Activated CD4-positive, CD25-positive, alpha-beta regulatory T cell treated with anti-CD3 and anti-CD28 coated beads, Interleukin-2, amount 50 U/mL, for 24 hours (primary cell): ENCODE measurements at places on chromosomes 2 and 18.
A peak's percentile ranks its signal among the peaks of the same experiment; 100 is the strongest.

DNA sequence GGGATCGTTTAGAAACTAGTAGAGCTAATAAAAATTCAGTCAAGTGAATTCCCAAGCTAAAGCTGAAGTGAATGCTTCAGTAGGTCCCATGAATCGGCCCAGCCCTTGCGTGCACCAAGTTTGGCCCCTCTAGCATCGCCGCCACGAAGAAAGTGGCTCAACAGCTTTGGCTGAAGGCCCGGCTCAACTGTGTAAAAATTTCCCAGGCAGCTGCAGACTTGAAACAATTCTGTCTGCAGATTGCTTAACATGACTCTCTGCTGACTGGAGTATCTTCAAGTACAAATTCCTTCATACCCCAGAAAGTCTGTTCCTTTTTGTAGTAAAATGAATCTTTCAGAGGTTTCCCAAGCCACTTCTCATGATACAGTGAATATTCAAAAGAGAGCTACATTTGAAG lies 32.7 kb downstream of the ALMS1 start:
- no peak for ATAC-seq

GRCh38 chr18:51007790-51008139 lies 22.2 kb upstream of the SMAD4 start:
- ATAC-seq, result no peak

DNA sequence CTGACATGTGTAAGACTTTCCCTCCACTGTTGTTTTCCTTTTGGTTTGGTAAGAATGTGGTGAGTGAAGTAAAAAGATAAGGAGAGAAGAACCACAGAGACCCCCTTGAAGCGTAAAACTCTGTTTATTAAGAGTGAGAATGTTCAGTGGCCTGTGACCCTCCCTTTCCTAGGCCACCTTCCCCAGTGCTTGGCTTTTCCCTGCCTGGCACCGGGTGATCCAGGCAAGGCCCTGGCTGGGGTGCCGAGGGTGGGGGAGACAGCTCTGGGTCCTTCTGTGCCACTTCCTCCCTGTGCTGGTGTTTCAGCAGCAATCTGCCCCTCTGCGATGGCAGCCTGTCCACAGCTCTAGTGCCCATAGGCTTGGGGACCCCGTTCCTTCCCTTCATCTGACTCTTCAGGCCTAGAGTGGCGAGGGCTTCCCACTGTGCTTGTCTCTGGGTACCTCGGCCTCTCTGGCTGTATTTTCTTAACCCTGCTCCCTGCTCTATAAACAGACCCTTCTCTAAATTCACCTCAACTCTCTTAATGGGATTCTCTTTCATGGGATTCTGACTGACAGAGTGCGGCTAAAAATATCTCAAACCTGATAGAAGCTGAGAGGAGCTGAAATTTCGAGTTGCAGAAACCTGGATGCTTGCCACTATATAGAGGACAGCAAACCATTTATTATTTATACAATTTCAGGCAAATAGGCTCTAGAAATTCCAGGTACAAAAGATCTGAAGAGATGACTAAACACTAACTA lies 461.0 kb downstream of the DLGAP1 start:
- no peak for ATAC-seq

GRCh38 chr2:219253753-219254589 lies at the start of gene TUBA4A:
Gene TUBA4A, minus strand, starts transcription at chr2:219253918. Its CDS starts 60 bp downstream, at chr2:219253858.
- ATAC-seq, result peak; percentile 73

GRCh38 chr2:145644820-145645302 lies 1124.9 kb upstream of the ZEB2 start:
- no peak for ATAC-seq

GRCh38 chr2:85112906-85113625 lies 20.1 kb upstream of the TCF7L1 start:
- ATAC-seq, result no peak

GRCh38 chr2:85684806-85685205 lies 9.4 kb upstream of the GNLY start:
- no peak for ATAC-seq

DNA sequence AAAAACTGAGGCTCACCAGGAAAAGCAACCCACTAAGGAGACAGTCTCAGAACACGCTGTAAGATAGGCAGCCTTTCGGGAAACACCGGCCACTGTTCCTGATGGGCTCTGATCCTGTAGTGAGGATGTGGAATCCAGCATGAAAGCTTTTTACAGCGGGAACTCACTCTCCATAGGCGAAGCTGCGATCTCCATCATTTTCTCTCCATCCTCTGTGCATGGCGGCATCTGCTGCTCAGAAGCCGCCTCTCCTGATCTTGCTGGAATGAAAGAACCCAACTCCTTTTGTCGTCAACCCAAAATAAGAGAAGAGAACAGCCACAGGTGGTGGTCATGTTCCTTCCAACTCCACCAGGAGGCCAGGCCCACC lies 49.9 kb downstream of the TMEM18 start:
- no peak for ATAC-seq

- ATAC-seq, result no peak
These were observed 12.8 kb upstream of the MYO3B start for GRCh38 chr2:170165129-170165528.

DNA sequence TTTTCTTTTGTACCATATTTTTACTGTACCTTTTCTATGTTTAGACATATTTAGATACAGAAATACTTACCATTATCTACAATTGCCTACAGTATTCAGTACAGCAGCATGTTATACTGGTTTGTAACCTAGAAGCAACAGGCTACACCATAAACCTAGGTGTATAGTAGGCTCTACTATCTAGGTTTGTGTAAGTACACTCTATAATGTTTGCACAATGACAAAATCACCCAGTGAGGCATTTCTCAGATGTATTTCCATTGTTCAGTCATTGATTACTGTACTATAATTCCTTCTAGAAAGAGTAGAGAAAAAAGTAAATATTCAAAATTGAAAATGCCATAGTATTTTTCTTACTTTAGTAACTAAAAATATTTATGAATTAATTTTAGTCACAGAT lies 490.1 kb upstream of the REG3G start:
- no peak for ATAC-seq

DNA sequence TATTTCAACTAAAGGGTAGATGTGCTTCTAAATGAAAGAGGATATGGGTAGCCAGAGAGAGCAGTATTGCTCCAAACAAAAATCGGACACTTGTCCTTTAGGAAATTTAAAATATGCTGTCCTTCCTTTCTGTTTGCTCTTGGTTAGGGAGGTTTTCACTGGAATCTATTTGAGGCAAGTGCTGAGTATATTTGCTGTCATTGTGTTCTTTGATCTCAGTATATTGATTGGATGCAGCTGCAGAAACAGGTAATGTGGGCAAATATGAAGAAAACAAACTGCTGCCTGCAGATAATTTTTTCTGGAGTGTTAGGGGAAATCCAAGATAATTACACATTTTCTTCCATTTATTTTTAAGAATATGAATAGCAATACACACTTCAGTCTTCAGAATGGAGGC lies 410.2 kb downstream of the NCKAP5 start:
- no peak for ATAC-seq

GRCh38 chr2:48952143-48952542 lies 196.6 kb upstream of the LHCGR start:
- ATAC-seq, result no peak

DNA sequence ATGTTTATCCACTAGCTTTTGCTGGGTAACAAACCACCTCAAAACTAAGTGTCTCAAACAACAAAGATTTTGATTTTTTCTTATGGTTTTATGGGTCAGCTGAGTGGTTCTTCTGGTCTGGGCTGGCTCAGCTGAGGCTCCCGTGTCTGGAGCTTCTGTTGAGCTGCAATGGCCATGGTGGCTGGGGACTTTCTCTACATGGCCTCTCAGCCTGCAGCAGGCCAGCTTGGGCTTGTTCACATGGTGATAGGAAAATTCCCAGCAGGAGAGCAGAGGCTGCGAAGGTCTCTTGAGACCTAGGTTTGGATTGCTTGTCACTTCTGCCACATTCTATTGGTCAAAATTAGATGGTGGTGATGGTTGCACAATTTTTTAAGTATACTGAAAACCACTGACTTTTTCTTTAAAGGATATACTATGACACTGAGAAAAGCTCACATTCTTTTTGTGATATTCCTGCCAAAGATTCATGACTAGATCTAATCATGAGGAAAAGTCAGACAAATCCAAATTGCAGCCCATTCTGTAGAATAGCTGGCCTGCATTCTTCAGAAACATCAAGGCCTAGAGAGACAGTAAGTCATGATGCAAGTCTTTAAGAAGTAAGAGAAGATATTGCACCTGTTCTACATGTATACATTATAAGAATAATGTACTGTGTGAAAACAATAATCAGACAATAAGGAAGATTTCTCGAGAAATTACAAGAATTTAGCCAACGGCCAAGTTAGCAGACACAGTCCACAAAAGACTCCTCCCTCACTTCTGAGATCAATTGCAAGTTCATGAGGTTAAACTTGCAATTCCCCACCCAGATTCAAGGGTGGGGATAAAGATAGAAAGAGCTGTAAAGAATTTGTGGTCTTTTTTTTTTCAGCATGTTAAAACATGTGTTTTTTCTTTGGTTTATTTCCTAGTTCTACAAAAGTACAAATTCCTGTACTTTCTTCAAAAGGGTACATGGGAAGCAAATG lies 35.0 kb upstream of the IL1R2 start:
- ATAC-seq, result no peak

GRCh38 chr2:128867311-128867710 lies 548.6 kb upstream of the HS6ST1 start:
- no peak for ATAC-seq

DNA sequence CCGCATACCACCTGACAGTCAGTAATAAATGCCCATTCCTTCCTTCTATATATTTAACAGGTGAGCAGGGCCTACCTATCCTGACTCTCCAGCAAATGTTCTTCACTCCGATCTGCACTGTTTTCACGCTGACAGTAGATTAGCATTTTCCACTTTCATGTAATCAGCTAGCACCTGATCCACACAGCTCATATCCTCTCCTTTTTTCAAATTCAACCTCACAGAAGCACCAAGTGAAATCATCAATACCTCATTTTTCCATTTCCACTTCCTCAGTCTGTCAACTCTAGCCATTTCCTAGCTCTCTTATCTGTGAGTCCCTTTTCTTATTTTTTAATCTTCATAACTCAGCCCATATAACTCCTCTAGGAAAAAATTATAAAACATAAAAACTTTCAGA lies 402.8 kb downstream of the ZEB2 start:
- no peak for ATAC-seq

DNA sequence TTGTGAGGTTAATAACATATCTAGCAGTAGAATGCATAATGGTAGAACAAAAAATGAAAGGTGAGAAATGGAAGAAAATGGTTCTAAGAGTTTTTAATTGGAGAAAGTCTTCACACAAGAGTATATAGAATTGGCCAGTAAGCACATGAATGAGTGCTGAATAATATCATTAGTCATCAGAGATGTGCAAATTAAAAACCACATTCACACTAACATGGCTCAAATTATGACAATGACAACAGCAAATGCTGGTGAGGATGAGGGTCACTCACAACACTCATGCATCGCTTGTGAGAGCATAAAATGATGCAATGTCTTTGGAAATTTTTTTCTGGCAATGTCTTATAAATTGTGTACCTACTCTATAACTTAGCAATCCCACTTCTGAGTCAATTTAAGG lies 1355.4 kb upstream of the ACVR2A start:
- ATAC-seq, result no peak

DNA sequence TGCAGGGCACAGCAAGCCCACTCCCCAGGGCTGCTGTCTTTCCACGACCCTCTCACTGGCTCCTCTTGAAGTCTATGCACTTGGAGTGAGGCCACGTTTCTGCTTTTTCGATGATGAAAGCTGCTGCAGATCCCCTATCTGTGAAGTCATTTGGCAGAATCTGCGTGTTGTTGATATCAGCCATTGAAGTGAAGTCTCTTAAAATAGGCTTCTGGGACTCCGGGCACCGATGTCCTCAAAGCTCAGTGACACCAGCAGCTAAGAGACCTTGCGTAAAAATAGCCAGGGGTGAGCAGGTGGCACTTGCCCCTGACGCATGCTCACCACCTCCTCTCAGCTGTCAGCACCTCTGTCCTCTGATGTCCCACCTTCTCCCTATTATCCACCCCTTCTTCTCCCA lies 89.4 kb upstream of the FHL2 start:
- ATAC-seq, result no peak

- no peak for ATAC-seq
These were observed 183.8 kb upstream of the STON1 start for GRCh38 chr2:48346124-48346536.

DNA sequence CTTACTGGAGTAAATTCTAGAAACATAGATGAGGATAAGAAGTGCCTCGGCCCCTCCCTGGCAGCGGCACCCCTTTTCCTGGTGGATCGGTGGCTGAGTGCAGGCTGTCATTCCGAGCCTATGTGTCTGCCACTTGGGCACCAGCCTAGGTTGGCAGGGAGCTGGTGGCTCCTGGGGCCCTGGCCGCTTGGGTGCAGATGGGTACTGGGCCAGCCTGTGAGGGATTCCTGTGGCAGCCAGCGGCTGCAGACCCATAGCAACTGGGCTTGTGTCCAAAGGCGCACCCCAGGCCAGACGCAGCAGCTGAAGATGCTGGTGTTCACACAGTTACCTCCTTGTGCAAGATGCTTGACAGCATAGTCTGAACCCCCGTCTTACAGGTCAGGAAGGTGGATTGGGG lies 2.8 kb downstream of the SNORC start:
- ATAC-seq, result no peak
